Germinal center (tissue), 1 donor: ENCODE measurements at places on chromosomes 5 and 9.
A peak's percentile ranks its signal among the peaks of the same experiment; 100 is the strongest.

DNA sequence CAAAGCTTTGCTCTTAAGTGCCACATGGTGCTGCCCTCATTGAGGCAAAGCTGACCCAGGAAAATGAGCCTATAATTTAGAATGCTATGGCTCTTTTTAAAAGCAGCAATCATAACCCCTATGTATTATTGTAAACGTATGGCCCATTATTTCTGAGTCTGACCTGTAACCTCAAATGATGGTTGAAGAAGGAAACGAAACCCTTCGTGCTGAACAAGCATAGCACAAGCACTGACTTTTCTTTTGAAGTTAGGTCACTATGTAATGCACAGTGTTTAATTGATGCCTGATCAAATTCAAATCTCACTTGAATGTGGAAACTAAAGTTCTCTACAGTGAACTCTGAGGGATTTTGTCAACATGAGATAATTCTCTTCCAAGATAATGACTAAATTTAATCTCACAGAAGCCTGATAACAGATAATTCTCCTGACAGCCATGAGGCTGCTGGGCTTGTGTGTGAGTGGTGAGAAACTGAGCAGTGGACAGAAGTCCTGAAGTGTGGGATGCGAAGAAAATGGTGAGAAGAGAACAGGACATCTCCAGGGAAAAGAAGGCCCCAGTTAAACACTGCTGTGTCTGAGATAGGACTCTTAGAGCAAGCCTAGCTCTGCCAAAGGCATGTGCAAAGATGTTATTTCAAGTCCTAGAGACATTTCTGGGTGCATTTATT is 226.9 kb downstream of the MAN2A1 start:
- DNase-seq = no peak

DNA sequence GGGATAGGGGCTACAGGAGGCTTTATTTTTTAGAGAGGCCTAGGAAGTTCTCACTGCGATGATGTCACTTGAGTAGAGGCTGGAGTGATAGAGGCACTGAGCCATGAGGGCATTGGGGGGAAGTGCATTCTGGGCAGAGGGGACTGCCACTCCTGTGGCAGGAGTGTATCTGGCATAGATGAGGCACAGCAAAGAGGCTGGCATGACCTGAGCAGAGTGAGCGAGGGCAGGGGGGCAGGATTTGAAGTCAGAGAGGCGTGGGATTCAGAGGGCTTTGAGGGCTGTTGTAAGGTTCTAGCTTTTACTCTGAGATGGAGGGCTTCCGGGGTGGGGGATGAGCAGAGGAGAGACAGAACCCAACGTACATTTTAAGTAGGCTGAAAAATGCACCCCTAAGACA is 91.9 kb upstream of the SH3PXD2B start:
- DNase-seq = no peak

DNA sequence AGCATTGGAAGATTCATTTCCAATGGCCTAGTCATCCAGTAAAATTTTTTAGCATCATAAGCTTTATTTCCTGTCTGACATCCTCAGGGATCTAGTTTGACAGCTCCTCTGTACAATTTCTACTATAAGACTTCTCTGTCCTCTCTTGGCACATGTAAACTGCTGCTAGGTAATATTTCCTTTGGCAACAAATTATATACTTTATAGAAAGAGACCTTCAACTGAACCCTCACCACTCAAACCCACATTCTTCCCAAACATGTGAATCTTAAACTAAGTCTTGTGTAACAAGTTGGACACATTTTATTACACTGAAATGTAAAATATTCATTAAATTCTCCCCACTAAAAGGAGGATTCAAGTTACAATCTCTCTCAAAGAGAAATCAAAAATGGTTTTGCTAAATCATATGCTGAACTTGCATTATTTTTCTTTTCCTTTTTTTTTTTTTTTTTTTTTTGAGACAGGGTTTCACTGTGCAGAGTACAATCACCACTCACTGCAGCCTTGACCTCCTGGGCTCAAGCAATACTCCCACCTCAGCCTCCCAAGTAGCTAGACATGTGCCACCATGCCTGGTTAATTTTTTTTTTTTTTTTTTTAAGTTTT is 36.9 kb downstream of the SCAI start:
- DNase-seq = no peak

GRCh38 chr5:119071561-119071995 is 691 bp downstream of the DMXL1 start:
- no peak for DNase-seq

GRCh38 chr9:34490360-34490759 is 31.8 kb downstream of the DNAI1 start:
- no peak for DNase-seq

DNA sequence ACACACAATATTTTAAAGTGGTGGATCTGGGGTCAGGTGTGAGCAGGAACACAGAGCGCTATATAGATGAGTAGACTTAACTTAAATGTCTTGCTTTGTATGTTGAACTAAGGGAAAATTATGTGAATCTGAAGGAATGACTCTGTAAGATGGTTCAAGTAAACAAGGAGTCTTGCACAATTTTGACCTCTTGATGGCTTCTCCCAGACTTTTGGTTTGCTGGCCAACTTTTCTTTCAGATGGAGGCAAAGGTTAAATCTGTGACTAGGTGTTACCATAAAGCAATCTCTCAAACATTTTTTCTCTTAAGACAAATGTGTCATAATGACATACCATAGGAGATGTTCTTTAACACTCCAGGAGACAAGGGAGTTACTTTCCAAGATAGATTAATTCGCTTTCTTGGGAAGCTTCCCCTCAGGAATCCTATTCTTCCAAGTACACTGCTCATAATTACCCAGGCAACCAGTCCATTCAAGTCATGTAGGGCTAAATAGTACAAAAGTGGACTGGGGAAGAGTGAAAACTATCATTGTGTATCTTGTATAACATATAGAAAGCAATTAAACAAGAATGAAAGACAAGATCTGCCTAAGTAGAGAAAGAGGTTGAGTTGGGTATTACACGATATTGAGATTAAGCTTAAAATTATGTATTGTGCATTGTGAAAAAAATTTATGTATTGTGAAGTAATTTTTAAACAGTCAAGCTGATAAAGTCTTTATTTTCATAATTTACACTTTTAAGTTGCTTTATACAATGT is 60.3 kb upstream of the SLC27A6 start:
- DNase-seq = no peak

GRCh38 chr5:102902647-102903046 is 147.5 kb downstream of the PAM start:
- no peak for DNase-seq

- DNase-seq = no peak
Observed at GRCh38 chr9:113628621-113629020, 165.1 kb downstream of the RGS3 start.

- peak; percentile 28 for DNase-seq
Observed at GRCh38 chr9:656926-657568, 184.4 kb upstream of the DMRT1 start.

- peak; percentile 39 for DNase-seq
Observed at GRCh38 chr9:18442629-18443491, 31.1 kb upstream of the ADAMTSL1 start.

DNA sequence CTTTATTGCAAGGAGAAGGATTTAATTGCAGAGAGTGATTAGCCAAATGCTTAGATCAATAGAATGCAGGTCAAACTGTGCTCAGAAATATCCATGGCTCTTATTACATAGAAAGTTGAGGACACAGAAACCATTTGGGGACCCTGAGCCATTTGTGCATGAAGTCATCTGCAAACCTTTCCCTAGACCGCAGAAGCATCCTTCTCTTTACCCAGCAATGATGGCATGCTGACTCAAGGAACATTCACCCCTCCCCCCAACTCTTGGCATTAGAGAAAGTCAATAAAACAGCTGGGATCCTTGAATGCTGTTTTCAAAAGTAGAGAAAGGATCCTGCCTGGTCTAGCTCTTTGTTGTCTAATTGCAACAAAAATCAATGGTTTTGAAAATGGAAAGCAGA is 73.5 kb downstream of the PPP2R2B start:
- no peak for DNase-seq

DNA sequence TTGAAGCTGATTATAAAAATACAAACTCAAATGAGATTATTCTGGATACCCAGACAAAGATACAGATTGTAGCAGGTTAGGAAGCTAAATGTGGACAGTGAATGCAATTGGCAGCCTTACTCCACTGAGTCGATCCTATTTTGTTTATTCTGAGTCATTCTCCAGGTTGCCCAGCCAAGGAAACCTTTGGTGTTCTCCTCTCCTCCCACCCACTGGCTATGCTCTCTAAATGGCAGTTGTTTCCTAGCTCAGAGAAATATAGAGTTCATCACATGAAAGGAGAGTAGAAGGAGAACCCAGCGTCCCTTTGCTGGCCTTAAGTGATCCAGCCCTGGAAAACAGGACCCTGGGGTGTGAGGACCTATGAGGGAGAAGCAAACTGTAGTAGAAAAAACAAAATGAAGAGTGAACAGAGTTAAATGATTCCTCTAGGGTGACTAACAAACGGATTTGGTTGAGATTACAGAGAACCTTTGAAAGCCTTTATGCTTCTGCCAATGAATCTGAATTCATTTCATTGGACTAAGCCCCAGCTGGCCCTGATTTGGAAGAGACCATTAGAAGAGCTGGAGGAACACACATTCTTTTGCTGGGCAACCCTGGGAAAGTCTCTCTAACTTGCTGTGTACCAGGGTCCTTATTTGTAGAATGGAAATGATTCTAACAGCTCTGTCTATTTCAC is 95.1 kb downstream of the BRINP1 start:
- no peak for DNase-seq

DNA sequence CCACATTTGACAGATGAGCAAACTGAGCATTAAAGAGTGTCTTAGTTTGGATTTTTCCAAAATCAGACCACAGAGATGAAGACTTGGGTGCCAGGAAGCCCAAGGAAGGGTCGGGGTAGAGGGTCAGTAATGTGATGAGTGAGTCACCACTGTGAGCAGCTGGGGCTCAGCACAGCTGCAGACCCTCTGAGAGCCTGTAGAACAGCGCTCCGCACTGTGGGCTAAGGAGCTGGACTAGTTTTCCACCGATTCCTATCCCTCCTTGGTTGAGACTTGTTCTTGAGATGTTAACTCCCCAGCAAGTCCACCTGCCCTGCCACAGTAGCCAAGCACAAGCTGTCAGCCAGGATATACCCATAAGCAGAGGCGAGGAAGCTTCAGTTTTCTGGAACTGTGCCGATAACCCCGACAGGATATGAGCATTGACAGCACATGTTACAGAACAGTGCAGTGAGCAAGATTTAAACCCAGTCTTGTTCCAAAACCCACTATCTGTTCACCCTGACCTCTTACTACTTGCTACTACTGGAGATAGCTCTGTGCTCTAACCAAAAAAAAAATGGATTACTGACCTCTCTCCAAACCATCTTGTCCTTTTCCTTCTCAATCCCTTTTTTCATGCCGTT is 31.8 kb downstream of the EGFLAM start:
- no peak for DNase-seq

DNA sequence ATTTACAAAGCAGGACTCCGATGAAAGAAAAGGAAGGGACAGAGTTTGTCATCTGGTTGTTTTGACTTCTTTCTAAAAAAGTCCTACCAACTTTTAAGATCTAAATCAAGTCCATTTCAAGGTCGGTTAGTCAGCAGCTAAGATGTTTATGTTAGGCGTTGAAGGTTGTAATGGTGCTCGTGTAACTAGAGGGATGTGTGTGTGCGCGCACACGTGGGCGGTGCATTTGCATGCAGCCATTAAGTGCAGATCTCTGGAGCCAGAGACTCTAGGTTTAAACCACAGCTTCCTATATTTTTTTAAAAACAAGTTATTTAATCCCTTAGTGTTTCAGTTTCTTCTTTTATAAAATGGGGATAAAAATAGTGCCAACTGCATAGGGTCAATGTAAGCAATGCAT is 77.0 kb upstream of the SMIM32 start:
- DNase-seq = peak; percentile 4

- DNase-seq = no peak
Observed at GRCh38 chr5:53942724-53943123, 367.6 kb downstream of the ARL15 start.

GRCh38 chr5:132483661-132484390 is 6.7 kb downstream of the IRF1 start:
- DNase-seq = no peak

GRCh38 chr9:135612981-135613910 is 26.1 kb downstream of the GLT6D1 start:
- no peak for DNase-seq

DNA sequence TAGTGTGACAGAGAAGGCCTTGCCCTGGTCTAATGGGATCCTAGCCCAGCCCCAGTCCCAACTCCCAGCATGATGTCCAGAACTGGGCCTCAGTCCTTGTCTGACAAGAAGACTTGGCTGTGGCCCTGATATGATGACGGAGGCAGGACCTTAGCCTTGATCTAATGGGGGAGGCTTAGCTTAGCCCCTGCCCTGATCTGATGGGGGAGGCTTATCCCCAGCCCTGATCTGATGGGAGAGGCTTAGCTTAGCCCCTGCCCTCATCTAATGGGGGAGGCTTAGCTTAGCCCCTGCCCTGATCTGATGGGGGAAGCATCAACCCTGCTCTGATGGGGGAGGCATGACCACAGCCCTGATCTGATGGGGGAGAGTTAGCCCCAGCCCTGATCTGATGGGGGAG is 3.7 kb downstream of the PKN3 start:
- DNase-seq = no peak

DNA sequence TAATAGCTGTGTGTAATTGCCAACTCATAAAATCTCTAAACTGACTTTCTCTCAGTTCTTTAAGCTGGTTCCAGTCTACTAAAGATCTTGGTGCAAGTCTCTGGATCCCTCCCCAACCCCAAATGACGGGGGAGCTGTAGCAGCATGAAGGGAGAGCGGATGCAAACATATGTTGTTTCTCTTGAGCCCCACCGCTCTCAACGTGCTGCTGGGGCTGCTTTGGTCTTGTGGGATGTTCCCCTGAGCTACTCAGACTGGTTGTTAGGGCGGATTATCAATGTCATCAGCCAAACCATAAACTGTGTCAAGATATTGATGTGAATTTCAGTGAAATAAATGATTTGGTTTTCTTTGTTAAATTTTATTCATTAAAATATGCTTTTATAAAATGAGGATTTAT is 40.9 kb upstream of the APC start:
- no peak for DNase-seq

DNA sequence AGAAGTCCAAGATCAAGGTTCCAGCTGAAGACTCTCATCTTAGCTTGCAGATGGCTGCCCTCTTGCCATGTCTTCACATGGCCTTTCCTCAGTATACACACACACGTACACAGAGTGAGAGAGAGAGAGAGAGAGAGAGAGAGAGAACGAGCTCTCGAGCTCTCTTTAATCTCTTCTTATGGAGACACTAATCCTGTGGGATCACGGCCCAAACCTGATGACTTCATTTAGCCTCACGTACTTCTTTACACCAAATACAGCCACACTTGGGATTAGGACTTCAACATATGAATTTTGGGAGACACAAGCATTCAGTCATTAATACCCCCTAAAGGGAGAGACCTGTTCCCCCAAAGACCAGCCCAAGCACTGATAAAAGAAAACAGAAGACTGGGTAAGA is 42.8 kb downstream of the SIL1 start:
- DNase-seq = no peak

- no peak for DNase-seq
Observed at GRCh38 chr5:113757508-113757907, 244.0 kb downstream of the YTHDC2 start.

GRCh38 chr5:179841621-179842020 is 17.0 kb downstream of the MRNIP start:
- no peak for DNase-seq

GRCh38 chr5:31442058-31442745 is 89.7 kb downstream of the DROSHA start:
- no peak for DNase-seq

GRCh38 chr5:31825518-31826068 is 186.7 kb downstream of the PDZD2 start:
- DNase-seq = no peak
